Activated naive CD4-positive, alpha-beta T cell (primary cell): ENCODE measurements at places on chromosomes 1 and 21.

DNA sequence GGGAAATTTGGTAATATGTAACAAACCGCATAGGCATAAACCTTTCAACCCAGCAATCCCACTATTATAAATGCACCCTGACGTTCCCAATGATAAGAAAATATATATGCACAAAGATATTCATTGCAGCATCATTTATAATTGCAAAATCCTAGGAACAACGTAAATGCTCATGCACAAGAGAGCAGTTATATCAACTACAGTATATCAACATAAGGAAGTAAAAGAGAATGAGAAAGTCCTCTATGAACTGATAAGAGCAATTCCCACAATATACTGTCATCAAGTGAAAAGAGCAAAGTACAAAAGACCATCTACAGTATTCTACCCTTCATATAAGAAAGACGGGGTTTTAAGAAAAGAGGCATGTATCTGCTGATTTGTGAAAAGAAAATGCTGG, 229.9 kb downstream of the SLC45A1 start:
- no peak for DNase-seq

GRCh38 chr1:150225546-150225945, 10.4 kb downstream of the ANP32E start:
- no peak for DNase-seq

DNA sequence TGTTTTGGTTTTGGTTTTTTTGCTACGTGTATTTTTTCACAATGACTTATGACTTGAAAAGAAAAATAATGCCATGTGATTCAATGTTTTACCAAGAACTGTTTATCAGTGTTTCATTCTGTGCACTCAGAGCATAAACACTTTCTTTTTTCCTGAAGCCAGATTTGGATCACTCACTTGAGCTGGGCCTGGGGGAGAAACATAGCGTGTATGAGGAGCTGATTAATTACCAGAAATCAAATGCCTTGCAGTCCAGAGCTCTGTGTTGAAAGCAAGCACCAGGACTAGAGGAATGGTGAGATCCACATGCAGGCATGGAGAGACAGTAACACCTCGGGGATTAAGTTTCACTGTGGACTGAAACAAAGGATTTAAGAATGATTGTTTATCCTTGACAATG, 642.1 kb upstream of the ADGRL2 start:
- DNase-seq = no peak

- no peak for DNase-seq
Observed at GRCh38 chr1:68918563-68918962, 421.7 kb upstream of the DEPDC1 start.

DNA sequence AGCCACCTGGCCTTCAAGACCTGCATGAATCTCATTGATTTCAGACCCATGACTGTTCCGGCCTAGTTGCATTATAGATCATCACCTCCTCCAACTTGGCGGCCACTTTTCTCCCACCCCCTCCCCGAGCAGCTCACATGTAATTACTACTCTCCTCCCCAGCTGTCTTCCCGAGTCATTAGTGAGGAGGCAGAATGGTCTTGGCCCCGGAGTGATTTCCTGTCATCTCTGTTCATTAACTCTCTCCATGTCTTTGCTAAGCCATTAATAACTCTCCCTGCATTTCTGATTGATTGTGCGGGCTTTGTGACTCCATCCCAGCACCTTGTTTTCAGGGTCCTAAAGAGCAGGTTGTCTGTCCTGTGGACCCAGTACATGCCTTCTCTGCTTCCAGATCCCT, 75.6 kb upstream of the CNTN2 start:
- no peak for DNase-seq

GRCh38 chr1:245177071-245177900, 22.5 kb downstream of the KIF26B start:
- no peak for DNase-seq

DNA sequence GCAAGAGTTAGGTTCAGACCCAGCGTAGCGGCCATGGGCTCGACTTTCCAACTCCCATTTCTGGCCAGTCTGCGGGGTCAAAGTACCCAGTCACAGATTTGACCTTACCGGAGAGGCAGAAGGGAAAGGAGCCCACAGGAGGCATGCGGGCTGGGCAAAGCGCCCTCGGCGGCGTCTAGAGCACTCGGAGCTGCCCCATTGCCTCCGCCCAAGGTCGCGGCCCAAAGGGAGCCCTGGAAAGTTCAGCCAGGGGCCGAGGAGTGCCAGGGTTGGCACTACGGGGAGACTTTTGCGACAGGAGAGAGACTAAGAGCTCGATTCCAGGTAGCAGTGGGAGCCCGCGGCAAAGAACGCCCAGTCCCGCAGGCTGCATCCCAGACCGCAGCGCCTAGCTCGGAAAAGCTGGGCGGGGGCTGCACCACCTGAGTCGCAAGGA, 896 bp downstream of the KANK4 start:
- DNase-seq = no peak

GRCh38 chr1:16165548-16165947, 9.7 kb upstream of the EPHA2 start:
- no peak for DNase-seq

DNA sequence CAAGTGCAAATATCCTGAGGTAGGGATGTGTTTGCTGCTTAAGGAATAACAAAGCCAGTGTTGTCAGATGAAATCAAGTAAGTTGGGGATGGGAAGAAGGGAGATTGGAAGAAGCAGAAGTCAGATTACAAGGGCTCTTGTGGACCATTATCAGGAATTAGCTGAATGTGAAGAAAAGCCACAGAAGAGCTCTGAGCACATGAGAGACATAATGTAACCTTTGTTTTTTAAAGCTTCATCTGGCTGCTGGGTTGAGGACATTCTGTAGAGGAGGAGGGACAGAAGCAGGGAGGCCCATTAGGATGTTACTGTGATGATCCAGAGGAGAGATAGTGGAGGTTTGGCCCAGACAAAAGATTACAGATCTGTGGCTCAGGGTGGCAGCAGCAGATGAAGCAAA, 111.7 kb downstream of the DUSP10 start:
- no peak for DNase-seq

DNA sequence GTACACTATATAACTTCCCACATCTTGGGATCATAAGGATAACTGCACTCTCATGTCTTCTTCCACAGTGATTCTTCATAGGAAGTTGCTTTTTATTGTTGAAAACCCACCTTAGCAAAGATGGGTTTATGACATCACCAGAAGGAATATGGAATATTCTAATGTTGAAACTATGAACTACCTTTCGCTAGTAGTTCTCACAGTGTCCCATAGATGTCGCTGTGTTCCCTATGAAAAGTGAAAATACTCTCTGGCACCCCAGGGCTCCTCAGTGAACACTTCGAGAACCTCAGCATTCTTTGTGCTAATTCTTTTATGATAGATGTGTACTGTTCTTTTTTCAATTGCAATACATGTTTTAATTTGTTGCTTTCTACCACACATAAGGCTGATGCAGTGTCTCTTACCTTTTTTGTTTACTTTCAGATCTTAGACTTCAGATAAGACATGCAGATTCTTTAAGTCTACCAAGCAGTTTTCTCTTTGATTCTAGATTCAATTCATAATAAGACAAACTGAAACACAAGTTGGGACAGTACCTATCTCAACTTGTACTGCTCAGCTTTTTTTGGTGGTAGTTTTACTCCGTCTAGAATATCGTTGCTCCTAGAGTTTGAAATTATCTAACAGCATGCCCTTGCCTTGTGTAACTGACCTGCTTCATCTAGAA, 90.8 kb downstream of the GTF2B start:
- no peak for DNase-seq

GRCh38 chr21:38772646-38773045, 33.1 kb upstream of the ETS2 start:
- DNase-seq = no peak
